ENCODE measurements at places on chromosomes 1 and 21.

GRCh38 chr1:162019006-162019405, 4.7 kb downstream of the OLFML2B start:
- no peak for DNase-seq

DNA sequence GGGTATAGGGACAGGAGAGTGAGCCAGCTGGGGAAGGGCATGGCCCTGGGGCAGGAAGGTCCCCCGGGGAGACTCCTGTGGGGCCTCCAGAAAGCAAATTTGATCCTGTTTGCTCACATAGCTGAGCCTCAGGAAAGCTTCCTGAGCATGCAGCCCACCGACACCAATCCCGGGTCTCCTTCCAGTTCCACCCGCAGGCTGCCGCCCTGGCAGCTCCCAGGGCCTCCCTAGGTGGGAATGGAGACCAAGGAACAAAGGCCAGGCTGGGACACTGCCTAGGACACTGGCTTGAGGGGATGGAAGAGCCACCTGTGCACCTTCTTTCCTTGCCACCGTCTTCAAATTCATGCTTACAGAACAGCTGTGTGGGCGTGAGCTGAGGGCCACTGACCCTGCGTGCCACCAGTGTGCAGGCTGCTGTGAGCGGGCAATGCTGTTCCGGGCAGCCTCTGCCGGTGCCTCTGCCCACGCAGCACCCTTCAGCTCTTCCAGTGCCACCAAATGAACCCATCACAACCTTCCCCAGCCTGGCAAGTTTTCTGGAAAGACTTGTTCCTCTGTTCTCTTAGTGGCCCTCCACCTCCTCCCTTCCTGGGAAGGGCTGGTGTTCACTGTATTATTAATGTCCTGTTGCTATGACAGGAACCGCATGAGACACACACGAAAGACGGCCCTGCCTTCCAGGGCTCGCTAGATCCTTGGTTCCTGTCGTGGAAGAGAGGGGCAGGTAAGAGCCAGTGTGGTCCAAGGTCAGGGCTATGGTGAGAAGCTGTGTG, 53.6 kb downstream of the ACBD3 start:
- no peak for DNase-seq

GRCh38 chr1:215891266-215892057, 324.4 kb downstream of the KCTD3 start:
- DNase-seq: no peak

- no peak for DNase-seq
Observed at GRCh38 chr1:108512239-108513043, 47.5 kb upstream of the EEIG2 start.

DNA sequence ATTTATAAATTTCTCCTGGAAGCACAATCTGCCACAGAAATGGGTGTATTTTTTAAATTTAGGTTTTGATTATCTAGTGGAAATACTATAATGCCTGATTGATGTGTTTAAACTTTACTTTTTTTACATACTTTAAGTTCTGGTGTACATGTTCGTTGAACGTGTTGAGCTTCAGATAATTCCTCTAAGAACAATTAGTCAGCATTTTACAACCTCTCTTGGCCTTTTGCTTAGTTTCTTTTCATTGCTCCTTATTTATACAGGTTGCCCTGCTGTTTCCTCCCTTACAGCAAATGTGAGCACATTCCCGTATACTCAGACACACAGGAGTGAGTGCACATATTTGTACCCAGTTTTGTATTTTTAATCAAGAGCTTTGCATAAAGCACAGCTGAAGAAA, 1038.9 kb downstream of the BRINP3 start:
- DNase-seq: no peak

GRCh38 chr1:201591981-201592380, 53.1 kb downstream of the NAV1 start:
- DNase-seq: no peak

DNA sequence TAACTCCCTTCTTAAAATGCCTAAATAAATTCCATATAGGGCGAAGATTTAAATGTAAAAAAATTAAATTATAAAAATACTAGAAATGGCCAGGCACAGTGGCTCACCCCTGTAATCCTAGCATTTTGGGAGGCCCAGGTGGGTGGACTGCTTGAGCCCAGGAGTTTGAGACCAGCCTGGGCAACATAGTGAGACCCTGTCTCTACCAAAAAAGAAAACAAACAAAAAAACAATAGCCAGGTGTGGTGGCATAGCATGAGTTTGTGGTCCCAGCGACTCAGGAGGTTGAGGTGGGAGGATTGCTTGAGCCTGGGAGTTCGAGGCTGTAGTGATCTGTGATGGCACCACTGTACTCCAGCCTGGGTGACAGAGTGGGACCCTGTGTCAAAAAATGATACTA, 17.8 kb downstream of the SORT1 start:
- DNase-seq: no peak

DNA sequence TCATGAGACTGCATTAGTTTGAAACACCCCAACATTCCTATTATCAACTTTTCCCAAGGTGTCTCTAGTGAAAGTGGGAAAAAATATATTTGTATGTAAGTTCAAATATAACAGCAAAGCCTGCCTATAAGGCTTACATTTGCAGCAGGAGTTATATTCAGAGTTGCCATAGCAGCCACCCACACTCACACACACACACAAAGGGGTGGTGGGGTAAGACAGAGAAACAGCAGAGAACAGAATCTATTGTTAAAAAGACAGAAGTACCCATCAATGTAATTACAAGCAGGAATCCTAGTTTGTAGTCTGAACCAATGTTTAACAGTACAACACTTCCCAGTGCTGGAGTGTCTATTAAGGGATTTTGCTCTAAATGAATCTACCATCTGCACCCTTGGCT, 55.0 kb downstream of the PLPPR5 start:
- DNase-seq: no peak

GRCh38 chr1:29576510-29576909, 340.2 kb downstream of the PTPRU start:
- DNase-seq: no peak

DNA sequence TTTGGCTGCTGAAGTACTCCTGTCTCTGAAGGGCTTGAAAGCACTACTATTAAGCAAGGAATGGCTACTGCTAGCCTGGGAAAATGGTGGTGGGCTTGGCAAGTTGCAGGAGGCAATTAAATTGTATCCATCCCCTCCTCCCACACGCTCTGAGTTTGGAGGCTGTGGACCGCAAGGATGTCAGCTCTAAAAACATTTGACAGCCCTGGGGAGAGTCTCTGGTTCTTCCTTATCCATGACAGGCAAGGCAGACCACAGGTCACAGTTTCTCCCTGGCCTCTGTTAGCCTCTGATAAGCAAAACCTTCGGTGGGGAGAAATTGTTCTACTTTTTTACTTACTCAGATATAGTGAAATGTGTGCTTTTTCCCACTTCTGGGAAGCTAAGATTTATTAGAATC, 46.6 kb downstream of the S1PR1 start:
- no peak for DNase-seq

GRCh38 chr1:231584117-231584516, 42.5 kb upstream of the DISC1 start:
- DNase-seq: no peak

DNA sequence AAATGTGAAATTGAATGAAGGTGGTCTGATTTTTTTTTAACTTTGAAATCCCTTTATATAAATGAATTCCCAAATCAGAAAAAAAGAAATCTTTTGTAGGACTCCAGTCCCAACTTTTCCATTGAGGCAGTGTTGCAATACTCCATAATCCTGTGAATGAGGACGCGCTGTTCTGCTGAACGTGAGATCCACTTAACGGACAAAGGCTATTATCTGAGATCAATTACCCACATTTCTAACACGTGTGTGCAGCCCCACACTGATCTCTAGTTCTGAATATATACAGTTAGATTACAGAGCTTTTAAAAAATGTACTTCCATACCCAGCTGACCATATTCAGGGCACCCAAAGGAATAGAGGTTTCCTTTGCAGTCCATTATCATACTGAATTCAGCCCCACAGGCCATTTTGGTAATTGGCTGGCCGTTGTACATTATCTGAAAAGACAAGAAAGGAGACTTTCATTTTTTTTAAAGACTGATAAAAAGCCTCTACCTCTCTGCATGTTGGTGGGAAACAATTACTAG, 19.0 kb downstream of the RCC2 start:
- DNase-seq: no peak

DNA sequence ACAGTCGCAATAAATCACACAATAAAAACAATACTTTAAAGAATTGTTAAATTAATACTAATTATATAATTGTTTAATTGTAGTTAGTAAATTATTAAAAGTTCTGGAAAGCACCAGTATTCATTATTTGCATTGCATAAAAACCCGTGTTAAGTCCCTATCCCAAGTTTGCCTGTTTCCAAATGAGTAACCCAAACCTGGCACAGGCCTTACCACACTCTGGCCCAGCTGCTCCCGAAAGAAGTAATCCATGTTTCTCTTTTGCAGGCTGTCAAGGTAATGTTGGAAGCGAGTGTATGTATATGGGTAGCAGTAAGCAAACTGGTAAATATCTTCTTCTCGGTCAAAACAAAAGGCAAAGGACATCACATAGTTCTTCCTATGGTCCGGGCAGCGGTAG, 268.7 kb upstream of the BEND5 start:
- DNase-seq: no peak

- DNase-seq: no peak
Observed at GRCh38 chr1:81020506-81020905, 780.2 kb upstream of the ADGRL2 start.

- DNase-seq: no peak
Observed at GRCh38 chr1:215397843-215398242, 169.3 kb upstream of the KCTD3 start.

- DNase-seq: no peak
Observed at GRCh38 chr1:208243527-208243966, 637 bp downstream of the PLXNA2 start.

DNA sequence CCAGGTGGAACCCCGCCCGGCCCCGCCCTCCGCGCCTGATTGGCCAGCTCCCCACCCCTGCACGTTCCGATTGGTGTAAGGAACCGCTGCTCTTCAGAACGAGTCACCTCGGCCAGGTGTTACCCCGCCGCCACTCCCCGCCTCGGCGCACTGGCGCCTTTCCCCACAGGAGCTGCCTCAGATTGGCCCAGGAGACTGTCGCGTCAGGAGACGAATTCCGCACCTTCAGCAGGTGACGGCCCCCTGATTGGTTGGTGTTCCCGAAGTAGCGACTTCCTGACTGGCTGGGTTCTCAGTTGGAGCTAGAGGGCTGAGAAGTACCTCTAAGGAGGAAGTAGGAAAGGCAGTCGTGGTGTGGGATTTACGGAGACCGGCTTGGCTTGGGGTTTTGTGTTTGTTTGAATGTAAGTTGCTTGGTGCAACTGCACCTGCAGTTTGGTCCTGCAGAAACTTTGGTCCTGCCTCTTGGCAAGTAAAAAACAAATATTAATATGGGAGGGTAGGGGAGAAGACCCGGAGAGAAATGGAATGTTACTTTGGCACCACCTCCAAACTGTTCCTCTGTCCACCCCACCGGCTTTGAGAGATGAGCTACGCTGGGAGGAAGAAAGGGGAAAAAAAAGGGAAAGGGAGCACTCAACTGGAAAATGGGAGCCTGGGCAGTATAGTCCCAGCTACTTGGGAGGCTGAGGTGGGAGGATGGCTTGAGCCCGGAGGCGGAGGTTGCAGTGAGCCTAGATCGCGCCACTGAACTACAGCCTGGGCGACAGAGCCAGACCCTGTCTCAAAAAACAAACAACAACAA, 415 bp upstream of the F11R start:
- DNase-seq: no peak
